ENCODE measurements at places on chromosomes 3 and 15.

DNA sequence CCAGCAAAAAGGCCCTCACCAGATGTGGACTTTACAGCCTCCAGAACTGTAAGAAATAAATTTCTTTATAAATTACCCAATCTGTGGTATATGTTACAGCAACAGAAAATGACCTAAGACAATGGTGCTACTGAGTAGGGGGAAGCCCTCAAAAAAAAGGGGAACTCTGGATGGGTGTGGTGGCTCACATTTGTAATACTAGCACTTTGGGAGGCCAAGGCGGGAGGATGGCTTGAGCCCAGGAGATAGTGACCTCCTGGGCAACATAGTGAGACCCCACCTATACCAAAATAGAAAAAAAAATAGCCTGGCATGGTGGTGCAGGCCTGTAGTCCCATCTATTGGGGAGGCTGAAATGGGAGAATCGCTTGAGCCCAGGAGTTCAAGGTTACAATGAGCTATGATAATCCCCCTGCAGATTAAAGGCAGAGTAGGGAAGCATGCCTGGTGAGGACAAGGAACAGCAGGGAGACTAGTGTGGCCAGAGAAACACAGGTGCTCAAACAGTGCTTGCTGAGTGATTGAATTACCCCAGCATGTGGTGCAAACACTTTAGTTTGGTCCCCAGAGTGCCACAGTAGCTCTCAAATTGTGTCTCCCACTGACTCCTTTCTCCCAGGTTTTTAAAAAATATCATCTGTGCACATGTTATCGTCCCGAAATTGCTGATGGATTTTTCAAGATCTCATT lies 13.9 kb upstream of the USP3 start:
- no peak for DNase-seq

DNA sequence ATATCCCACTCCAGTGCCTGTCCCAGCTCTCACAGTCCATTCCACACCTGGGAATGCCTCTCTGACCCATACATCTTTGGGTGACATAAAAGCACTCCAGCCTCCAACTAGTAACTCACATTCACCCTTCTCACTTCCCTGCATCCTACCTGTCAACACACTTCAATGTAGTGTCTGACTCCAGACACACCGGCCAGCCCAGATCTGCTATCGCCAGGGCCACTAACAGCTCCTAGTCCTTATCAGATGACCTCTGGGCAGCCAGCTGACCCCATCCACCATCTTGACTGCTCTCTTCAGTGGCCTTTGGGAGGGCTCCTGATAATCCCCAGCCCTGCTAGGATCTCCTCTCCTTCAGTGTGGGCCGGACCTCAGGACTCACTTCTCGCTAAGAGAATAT lies 2.9 kb upstream of the MCM2 start:
- no peak for DNase-seq

DNA sequence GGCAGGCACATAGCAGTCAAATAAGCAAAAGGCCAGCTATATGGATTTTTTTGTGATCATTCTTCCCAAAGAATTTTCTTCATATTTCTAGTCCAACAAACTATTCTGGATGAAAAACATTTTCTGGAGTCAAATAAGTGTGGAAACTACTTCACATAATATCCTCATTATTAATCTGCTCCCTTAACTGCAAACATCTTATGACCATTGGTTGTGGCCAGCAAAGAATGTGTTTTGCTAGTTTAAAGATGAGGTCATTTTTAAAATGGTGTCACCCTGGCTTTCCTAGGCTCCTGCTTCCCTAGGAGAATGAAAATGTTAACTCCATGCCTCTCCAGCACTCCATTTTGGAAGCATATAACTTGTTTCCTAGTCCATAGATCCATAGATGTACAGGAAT lies 118.8 kb downstream of the SST start:
- no peak for DNase-seq

GRCh38 chr3:187002915-187003314 lies 72.6 kb downstream of the ST6GAL1 start:
- no peak for DNase-seq

DNA sequence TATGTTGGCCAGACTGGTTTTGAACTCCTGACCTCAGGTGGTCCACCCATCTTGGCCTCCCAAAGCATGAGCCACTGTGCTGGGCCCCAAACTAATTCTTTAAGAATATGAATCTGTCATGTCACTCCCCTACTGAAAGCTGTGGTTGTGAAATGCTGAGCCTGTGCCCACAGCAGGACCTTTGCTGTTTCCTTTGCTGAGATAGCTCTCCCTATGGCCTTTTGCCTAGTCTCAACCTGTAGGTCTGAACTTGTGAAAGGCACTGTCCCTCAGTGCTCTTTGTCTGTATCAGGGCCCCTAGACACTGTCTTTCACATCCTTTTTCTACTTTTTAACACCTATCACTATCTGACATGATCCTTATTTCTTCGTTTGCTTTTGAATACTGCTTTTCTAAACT lies 62.7 kb upstream of the CCR4 start:
- no peak for DNase-seq

DNA sequence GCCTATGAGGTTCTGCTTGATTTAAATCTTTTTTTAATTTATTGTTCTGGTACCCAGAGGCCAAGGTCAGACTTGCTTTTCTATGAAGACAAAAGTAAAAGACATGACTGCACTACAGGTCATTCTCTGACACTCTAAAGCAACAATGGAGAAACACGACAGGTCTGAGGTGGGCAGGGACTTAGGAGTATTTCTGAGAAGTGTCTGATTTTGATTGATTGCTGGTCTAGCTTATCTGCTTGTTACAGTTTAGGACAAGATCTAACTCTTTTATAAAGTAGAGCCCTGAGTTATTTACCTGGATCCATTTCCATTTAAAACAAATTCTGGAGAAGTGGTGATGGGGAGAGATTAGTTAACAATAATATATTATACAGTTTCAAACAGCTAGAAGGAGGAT lies 115.2 kb upstream of the STT3B start:
- DNase-seq, result no peak

DNA sequence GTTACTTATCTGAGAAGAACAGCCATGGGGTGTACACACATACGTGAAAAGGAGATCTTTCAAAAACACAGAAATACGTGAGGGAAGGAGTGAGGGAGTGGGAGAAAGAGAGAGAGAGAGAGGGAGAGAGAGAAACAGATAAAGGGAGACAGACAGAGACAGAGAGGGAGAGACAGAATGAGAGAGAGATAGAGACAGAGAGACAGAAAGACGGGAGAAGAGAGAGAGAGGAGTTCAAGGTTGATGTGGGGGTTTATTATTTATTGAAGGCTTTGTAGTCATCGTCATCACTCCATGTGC lies 64.0 kb downstream of the CHST2 start:
- no peak for DNase-seq

- DNase-seq, result no peak
These were observed 385.4 kb downstream of the MFSD1 start for GRCh38 chr3:159187232-159187631.

DNA sequence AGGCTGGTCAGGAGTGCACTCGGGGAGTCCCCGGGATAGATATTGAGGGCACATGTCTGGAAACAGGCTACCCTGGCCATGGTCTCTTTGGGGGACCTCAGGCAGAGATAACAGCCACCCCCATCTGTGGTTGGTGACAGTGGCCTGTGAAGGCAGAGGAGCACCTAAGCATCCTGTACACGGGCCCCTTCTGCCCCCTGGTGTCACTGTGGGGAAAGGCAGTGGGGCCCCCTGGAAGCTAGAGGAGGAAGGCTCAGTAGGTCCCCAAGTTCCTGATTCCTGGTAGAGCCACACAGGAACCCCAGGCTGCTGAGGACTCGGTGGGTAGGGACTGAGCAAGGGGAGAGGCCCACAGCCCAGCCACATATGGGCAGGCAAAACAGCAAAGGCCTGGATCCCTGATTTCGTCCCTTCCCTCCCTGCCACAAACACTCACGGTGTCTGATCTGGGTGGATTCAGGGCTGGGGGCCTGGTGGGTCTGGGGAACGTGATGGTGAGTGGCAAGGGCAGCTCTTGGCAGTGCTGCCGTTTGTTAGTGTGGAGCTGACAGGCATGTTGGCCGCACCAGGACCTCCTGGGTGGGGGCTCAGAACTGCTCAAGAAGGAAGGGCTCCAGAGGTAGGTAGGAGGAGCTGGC lies 14.1 kb upstream of the CXCR6 start:
- DNase-seq, result peak; percentile 37

- no peak for DNase-seq
These were observed 398.4 kb upstream of the KCNMB2 start for GRCh38 chr3:178137831-178138230.

GRCh38 chr15:39193611-39194010 lies 387.3 kb upstream of the THBS1 start:
- no peak for DNase-seq

DNA sequence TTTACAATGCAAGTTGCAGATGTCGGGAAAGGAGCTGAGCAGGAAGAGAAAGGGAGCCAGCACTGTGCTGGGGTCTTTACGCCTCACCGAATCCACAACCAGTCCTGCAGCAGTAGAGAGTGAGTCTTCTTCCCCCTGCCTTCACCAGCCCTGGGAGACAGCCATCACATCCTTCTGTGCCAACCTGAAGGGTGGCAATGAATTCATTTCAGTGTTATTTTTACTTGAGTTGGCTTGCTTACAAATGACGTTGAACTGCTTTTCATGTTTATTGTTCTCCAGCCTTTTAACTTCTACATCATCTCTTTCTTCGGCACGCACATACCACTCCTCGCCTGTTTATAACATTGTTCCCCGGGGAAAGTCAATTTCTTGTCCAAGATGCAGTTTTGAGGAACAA lies 77.1 kb downstream of the TRIM42 start:
- DNase-seq, result no peak

DNA sequence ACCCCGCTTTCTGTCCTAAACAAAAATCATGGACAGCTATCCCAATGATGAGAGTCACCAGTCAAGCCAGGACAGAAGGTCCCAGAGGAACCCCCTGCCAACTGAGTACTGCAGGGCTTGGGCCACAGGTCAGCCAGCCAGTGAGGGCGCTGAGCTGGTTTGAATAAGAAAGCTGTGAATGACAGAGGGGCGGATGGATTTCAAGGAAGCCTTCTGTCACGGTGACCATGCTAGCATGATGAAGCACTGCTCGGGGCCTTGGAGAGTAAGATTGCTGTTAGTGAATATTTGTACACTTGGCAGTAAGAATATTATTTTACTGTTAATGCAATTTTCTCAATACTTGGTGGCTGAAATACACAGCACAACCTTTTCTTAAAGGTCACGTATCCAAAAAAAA lies 734.0 kb upstream of the NR2F2 start:
- no peak for DNase-seq

- DNase-seq, result no peak
These were observed 716 bp downstream of the SELENOS start for GRCh38 chr15:101276501-101277037.

DNA sequence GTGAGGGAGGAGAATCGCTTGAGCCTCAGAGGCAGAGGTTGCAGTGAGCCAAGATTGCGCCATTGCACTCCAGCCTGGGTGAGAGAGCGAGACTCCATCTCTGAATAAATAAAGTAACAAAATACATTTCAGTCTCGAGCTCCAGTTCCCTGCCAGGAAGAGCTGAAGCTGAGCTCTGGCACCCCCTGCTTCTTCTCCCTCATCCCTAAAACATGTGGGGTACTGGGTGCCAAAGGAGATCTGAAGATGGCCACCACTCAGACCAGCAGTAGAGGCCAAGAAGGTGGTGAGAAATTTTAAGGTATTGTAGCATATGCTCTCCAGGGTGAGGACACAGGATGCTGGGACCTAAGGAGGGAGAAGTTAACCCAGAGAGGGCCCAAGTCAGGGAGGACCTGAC lies 75.0 kb upstream of the CGNL1 start:
- no peak for DNase-seq

DNA sequence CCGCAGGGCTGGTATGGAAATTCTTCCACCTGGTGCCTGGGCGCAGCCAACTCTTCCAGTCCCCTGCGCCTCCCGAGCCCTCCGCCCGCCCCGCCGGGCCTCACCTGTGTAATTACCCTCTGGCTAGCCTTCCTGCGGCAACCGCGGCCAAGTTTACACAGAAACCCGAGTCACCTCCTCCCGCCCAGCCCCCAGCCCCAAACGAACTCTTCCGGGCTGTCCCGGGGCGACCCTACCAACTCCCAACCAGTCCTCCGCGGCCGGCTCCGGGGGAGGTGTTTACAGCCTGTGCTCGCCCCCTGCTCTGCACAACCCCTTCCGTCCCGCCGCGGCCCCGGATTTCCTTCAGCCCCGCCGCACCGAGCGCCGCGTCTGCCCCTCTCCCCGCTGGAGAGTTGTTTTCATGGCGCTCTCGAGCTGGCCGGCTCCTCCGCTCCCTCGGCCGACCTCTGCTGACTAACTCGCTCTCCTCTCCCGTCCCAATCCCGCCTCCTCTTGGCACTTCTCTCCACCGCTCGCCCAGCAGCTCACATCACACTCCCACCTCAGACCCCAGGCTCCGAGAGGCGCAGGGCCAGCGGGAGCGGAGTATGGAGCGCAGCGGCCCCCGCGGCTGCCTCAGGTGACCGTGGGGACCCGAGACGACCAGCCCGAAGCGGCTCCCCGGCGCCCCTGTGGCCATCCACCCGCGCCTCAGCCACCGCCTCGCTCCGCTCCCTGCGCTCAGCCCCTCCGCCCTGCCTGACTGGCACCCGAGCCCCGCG lies 538 bp downstream of the ATOSA start:
- DNase-seq, result peak; percentile 34

DNA sequence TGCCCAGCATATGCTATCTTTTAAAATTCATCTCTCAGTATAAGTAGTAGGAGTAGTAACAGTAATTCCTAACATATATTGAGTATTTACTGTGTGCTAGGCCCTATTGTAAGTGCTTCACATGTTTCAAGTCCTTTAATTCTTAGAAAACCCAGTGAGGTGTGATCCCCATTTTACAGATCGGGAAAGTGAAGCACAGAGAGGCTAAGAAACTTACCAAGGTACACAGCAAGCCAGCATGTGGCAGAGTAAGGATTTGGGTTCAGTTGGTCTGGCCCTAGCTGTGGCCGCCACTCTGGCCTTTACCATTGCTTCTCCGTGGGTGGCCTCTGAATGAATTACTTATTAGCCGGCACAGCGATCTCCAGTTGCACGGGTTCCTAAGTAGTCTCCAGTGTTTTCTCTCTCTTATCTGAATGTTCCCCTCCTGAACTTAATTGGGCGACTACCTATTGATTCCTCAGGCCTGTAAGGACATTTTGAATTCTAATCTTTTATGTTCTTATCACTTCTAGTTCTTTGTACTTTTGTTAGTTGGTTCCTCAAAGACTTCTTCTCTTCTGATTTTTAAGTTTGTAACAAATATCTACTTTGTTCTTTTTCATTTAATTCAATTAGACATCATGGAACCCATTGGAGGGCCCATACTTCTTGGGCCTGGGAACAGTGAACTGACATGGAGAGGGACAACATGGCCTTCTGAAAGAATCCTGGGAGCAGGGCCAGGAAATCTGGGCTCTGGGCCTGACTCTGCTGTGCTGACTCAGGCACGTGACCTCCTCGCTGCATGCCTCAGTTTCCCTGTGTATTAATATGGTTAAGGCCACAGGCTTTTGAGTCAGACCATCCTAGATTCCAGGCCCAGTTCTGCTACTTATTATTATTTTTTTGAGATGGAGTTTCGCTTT lies 11.6 kb downstream of the CLCN2 start:
- DNase-seq, result no peak

GRCh38 chr15:100438570-100438969 lies 90.2 kb downstream of the CERS3 start:
- peak; percentile 8 for DNase-seq
